ENCODE measurements at places on chromosomes 5 and 9.

- no peak for DNase-seq
These were observed 129.8 kb upstream of the IFNE start for GRCh38 chr9:21611891-21612290.

DNA sequence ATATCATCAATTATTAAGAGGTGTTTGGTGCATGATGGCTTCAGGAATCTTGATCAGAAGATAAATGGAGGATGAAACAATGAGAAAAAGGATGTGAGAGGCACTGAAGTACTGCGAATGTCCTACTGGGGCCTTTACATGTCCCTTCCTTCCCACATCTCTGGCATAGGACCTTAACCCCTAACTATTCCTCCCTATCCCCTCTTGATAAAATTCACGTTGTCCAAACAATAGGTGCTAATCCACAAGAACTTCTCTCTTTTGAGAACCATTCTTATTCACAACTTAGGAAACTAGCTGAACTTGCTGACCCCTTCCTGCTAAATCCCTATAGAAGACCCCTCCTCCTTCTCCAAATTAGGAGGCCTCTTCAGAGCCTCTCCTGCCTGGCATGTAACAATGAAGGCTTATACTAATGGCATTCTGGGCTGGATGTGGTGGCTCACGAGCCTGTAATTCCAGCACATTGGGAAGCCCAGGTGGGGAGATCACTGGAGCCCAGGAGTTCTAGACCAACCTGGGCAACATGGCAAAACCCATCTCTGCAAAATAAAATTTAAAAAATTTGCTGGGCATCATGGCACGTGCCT, 276.5 kb upstream of the SMARCA2 start:
- DNase-seq, result no peak

DNA sequence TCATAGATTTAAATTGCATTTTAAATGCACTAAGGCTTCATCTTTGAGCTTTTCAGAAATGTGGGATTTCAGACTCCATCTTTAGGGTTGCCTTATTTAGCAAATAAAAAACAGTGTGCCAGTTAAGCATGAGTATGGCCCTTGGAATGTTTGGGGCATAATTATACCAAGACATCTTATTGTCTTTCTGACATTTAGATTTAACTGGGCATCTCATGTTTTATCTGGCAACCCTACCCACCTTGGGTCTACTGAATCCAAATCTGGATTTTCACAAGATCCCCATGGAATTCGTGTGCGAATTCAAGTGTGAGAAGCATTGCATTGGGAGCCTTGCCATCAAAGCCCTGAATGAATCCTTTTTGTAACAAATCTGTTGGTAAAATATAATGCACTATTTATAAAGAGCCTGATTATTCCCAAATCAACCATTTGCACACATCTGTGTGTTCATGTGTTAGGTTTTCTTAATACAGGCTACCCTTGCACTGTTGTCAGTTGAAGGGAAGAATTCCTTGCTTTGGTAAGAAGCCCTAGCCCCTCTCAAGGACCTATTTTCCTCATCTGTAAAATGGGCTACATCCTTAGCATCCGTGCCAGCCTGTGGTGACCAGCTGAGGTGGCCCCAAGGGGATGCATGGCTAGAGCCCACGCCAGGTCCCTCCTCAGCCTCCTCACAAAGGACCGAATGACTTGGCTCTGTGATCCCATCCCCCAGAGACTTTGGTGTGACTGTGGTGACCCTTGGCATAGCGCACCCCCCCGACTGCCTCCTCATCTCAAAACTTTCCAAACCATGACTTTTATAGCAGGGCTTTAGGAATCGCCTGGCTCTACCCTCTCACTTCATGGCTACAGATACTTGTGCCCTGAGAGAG, 8.1 kb downstream of the GSN start:
- DNase-seq, result no peak

GRCh38 chr5:159990506-159990905, 18.4 kb upstream of the TTC1 start:
- no peak for DNase-seq
